Fibroblast of skin of right quadriceps (primary cell): ENCODE measurements at places on chromosomes 11 and 22.

GRCh38 chr11:63922673-63923192, 5.8 kb upstream of the RCOR2 start:
- DNase-seq: no peak

GRCh38 chr11:125281831-125282595, 117.5 kb downstream of the PKNOX2 start:
- DNase-seq: no peak

DNA sequence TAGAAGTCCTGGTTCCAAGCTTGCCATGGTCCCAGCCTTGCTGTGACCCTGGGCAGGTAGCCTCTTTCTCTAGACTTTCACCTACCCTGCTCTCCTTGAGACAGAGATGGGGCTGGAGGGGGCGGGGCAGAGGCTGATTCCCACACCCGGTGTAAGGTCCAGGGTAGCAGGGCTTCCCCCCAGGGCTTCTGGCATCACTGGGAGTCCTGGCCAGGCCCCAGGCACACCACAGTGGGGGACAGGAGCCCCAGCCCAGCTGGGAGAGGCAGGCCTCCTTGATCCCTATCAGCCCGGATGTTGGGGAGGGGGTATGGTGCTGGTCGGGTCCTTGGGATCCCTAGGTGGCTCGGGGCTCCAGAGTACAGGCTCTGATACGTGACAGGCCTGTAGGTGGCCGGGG, 1.7 kb upstream of the NUDT8 start:
- no peak for DNase-seq

DNA sequence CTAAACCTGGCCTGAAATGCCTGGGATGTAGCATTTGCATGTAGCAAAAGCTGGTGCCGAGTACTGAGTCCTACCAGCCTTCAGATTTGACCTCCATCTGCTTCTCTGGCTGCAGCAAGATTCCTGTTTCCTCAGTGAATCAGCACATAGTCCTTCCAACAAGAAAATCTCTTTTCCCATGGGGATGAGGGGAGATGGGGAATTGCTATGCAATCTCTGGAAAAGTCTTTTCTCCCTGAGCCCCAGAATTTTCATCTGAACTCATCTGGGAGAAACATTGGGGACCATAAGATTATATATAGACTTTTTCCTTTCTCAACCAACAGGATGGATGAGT, 32.0 kb upstream of the YWHAH start:
- peak; percentile 61 for DNase-seq

DNA sequence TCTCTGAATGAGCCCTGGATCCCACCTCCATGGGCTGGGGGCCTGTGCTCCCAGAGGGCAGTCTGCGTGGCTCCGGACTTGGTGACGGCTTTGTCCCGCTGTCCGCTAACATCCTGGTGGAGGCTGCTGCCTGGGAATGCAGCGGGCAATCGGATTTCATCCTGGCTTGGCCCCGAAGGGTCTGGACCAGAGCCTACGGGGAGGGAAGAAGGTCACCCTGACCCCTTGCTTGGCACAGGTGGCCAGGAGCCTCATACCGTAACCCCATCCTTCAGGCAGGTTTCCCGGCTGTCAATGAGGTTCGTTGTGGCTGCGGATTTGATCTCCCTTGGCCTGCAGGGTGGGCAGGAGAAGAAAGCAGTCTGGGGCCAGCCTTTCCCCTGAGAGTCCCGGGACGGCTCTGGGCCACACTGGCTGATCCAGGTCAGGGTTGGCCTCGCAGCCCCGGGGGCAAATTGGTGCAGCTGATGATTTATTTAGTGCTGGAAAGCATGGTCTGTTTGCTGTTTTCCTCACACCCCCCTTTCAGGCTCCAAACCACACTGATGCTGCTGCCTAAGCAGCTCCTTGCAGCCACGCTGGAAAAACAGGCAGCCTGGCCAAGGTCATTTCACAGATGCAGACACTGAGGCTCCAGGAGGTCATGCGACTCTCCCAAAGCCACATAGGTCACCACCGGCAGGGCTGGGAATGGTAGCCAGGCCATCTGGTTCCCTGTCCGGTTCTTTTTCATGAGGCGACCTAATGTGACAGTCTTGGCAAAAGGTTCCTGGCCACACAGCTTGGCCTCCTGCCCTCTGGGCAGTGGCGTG, 15.0 kb downstream of the PRDM11 start:
- no peak for DNase-seq

DNA sequence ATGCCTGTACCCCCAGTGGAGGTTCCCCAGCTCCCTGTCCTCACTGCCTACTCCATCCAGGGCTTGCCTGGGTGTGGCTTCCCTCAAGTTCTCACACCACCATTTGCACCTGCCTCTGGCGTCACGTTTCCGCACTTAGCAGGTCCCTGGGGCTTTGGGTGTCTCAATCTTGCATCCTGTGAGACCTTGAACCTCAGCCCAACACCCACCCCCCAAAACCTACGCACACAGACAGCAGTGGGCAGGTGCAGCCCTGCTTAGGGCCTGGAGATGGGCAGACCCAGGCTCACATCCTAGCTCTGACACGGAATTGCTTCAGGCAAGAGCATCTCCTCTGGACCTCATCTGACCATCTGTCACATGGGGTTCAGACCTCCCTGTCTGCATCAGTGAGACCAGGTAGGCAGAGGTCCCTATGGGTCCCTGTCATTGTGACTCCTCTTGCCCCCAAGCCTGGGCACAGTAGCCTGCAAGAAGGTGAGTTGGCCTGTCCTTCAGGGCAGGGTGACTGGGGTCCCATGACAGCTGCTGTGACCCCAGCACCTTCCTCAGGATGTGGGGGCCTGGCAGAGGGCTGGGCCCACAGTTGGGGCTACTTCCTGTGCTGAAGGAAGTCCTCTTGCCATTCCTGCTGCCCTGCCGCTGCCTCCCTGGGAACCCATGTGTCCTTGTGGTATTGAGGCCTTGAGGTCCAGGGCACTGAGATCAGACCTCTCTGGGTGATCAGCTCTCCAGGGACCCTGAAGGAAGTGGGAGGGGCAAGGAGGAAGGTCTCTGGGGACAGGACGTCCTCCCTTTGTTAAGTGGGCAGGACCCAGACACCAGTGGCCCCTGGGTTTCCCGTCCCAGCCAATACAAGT, 2.0 kb downstream of the SIPA1 start:
- no peak for DNase-seq

DNA sequence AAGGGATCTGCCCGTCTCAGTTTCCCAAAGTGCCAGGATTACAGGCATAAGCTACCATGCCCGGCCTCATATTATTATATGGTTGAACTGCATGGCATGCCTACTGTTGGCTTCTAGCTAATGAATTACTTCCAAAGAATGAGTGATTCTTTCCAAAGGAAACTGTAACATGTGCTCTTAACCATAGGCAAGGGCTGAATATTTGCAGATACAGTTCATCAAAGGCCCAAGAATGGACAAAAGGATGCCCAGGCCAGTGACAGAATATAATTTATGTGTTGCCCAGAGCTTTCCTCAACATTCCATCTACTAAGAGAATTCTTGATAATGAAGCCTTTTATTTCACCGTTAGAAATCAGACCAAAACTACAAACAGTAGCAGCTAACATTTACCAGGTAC, 27.0 kb upstream of the CCDC89 start:
- DNase-seq: no peak

GRCh38 chr11:47192111-47192510, 5.9 kb upstream of the PACSIN3 start:
- no peak for DNase-seq

- DNase-seq: peak; percentile 48
Measured at GRCh38 chr22:36385491-36386350, 2.0 kb downstream of the MYH9 start.

- no peak for DNase-seq
Measured at GRCh38 chr22:44362249-44363012, 49.7 kb upstream of the SHISAL1 start.

- DNase-seq: no peak
Measured at GRCh38 chr11:72391638-72392423, 42.5 kb downstream of the CLPB start.

DNA sequence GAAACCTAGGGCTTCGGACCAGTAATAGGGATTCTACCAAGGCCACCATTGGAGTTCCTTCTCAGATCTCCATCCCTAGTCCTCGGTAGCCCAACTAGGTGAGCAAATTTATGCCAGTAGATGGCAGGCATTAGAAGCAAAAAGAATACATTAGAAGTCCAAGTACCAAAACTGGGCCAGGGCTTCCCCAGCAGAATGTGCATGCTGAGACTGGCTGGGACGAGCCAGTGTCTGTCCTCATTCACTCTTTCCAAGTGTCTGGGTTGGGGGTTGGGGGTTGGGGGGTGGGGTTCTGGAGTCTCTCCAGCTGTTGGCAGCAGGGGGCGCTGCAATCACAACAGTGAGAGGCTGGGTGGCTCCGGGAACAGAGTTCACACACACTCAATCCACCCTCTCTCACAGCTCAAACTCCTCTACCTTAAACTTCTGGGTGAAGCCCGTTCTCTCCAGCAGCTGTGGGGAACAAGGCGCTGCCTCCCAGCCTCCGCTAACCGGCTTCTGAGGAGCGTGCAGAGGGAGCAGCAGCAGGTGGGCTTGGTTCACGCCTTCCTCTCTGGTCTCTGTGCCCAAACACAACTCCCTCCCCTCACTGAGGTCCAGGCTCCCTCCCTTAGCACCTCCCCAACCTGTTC, 57.5 kb downstream of the BTG4 start:
- peak; percentile 74 for DNase-seq

DNA sequence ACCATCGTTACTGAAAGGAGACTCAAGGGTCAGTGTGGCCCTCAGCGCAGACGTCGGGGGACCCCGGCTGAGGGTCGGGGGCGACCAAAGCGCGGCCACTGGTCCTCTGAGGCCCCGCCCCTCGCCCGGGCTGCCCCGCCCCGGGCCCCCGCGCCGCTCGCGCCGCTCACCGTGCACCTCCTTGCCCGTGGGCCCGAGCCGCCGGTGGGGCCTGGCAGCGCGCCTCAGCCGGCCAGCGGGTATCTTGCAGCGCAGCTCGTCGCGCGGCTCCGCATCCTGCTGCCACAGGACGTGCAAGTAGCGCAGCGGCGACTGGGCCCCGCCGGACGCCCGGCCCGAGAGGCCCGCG, 419 bp downstream of the ANKRD54 start:
- DNase-seq: no peak

GRCh38 chr22:17678817-17679385, 40.3 kb downstream of the BCL2L13 start:
- DNase-seq: peak; percentile 20

DNA sequence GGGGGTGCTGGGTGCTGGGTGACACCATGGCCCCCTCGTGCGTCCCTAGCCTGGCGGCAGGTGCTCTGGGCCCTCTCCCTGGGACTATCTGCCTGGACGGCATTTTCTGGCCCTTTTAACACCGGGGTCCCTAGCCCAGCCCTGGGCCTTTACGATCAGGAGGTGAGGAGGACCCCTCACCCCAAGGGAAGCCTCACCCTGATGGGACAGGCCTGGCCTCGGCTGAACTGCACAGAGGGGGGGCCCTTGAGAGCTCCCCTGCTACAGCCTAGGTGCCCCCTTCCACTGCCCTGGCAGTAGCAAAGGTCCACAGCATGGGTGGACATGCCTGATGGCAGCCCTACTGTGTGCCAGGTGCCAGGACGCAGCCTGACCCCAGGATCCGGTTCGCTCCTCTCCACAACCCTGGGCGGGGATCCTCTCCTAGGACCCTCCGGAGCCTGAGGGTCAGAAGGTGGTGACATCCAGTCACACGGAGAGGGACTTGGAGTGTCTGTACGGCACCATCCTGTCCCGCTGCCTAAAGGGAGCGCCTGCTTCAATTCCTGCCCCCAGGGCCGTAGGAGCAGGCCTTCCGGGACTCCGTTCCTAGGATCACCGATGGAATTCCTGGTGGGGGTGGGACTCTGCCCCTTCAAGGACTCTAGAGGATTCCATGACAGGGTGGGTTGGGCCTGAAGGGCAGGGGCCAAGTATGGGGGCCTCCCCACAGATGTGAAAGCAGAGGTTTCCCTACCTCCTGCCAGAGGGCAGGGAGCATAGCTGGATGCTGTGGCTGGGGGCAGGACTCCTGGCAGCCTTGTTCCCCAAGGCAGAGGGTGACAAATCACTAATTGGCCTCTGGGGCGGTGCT, 33.0 kb upstream of the TH start:
- DNase-seq: no peak

DNA sequence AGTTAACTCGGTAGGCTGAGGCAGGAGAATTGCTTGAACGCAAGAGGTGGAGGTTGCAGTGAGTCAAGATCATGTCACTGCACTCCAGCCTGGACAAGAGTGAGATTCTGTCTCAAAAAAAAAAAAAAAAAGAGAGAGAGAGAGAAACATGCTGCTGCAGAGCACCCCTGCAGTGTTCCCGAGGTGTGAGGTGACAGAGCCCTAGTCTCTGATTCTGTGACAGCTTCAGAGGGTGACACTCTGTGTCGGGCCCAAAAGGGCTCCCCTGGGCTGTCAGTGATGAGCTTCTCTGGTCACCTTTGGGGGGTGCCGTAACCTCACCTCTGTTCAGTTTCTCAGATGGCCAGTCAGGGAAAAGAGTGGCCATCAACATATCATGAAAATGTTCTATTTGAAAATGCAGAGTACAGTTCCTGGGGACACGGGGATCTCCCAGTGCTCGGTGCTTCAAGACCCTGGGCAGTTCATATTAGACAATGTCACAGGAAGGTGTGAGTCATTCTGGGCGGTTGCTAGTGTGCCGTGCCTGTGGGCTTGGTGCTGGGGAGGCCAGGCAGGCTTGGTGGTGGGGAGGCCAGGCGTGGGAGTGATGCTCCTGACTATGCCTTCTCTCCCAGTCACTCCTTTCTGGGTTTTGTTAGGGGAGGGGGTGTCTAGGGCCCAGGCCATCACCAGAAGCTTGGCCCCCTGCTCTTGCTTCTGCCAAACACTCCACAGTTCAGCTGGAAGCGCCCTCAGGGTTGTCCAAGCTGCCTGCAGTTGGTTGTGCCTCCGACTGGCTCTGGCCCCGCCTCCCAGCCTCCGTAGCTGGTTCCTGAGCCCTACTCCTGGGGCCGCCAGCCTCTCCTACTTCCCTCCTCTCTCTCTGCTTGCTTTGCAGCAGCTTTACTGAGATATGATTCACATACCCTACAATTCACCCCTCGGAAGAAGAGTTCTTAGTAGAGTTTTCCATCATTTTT, 52.5 kb upstream of the CLDN5 start:
- DNase-seq: peak; percentile 18

DNA sequence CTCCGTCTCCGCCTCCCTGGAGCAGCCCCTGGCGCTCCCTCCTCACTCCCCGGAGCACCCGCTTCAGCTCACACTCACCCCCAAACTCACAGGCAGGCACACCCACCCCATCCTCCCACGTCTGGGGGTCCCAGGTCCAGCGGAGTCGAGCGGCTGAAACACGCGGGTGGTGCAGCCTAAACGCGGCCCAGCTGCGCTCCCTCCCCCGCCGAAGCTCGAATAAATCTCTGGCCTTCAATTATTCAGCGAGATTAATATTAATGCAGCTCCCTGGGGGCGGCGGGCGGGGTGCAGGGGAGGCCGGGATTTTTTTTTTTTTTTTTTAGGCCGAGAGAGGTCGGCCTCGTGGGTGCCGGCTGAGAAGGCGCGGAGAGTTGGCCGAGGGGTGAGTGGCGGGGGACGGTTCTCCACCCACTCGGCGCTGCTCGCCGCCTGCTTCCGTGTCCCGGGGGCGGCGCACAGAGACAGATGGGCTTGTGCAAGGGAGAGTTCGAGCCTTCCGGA, 524 bp upstream of the SLC1A2 start:
- no peak for DNase-seq

DNA sequence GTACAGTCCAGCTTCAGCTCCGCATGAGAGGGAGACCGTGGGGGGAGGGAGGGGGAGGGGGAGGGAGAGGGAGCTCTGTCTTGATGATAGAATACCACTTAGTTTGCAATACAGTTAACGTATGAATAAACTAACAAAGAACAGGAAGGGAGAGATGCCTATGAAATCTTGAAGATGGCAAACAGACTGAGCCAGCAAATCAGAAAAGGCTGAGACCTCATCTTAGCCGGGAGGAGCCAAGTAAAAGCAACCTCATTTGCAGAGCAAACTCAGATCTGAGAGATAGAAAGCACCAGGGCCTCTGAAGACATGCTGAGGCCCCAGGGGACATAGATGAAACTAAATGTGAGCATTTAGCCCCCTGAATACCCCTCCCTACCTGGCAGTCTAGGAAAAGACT, 23.0 kb downstream of the APLP2 start:
- no peak for DNase-seq
